Upper lobe of right lung (tissue), 1 donor: ENCODE measurements at places on chromosomes 16 and 17. TPM values are rescaled to one million over a fixed set of nuclear protein-coding genes. Genes with fewer than 3 reads are reported as not detected.

- no peak for DNase-seq
Measured at GRCh38 chr16:3665508-3665907, 11.0 kb downstream of the DNASE1 start.

PLA2G10 gene
- 6.6 TPM for total RNA-seq

GTF3C1 gene
- total RNA-seq = 55.0 TPM

MAP3K3 gene
- 57.5 TPM for total RNA-seq

DNA sequence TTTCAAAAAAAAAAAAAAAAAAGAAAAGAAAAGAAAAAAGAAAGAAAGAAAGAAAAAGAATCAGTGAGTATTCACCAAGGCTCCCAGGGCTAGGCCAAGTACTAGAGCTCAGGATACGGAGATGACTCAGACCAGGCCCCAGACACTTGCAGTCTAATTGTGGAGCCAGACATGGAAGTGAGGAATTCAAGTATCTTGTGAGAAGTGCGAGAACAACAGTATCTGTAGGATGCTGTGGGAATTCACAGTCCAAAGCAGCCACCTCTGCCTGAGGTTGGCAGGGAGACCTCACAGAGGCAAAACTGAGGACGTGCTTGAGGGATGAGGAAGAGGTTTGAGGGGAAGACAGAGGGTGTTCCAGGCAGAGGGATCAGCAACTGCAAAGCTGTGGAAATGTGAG is 14.0 kb upstream of the ALDOA start:
- no peak for DNase-seq

- no peak for DNase-seq
Measured at GRCh38 chr16:68074850-68075555, 10.2 kb upstream of the NFATC3 start.

FAM171A2 gene
- total RNA-seq = 1.8 TPM

SLC5A10 gene
- total RNA-seq = not detected

SLC16A6 gene
- total RNA-seq = 7.5 TPM
